Colonic mucosa (tissue), 4 donors: ENCODE measurements at places on chromosomes 12 and 14. TPM values are rescaled to one million over a fixed set of nuclear protein-coding genes. Genes with fewer than 3 reads are reported as not detected.

DNA sequence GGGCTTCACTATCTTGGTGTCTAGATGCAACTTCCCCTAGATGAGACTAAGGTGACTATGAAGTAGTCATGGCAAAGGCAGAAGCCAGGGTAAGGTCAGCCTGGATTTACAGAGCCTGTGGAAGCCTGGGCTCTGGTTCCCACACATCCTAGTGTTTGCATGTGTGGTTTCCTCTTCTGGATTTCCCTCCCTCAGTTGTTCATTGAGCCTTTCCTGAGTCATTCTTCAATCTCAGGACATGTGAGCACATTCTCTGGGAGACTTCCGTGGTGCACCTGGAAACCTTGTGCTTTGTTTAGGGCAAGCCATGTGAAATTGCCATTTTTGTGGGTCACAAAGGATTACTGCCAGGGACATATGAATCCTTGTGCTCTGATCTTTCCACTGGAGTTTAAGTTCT lies 236.6 kb downstream of the C12orf75 start:
- H3K4me3 ChIP-seq, result no peak overlapping the region
- no peaks in the 10 kb centered on the region for H3K4me1 ChIP-seq
- H3K27me3 ChIP-seq, result no peaks in the 10 kb centered on the region
- no peaks in the 10 kb centered on the region for H3K36me3 ChIP-seq
- no peak for DNase-seq

GRCh38 chr14:98840091-98840490 lies 431.9 kb downstream of the BCL11B start:
- no peaks in the 10 kb centered on the region for H3K27me3 ChIP-seq
- H3K27ac ChIP-seq, result no peak overlapping the region
- H3K4me1 ChIP-seq, result no peaks in the 10 kb centered on the region
- DNase-seq, result no peak
- no peaks in the 10 kb centered on the region for H3K36me3 ChIP-seq
- no peak overlapping the region for H3K4me3 ChIP-seq

- DNase-seq, result no peak
- no peaks in the 10 kb centered on the region for H3K36me3 ChIP-seq
- H3K4me1 ChIP-seq, result no peaks in the 10 kb centered on the region
- H3K4me3 ChIP-seq, result no peak overlapping the region
These were observed 19.4 kb upstream of the KLRG1 start for GRCh38 chr12:8969861-8970411.

DNA sequence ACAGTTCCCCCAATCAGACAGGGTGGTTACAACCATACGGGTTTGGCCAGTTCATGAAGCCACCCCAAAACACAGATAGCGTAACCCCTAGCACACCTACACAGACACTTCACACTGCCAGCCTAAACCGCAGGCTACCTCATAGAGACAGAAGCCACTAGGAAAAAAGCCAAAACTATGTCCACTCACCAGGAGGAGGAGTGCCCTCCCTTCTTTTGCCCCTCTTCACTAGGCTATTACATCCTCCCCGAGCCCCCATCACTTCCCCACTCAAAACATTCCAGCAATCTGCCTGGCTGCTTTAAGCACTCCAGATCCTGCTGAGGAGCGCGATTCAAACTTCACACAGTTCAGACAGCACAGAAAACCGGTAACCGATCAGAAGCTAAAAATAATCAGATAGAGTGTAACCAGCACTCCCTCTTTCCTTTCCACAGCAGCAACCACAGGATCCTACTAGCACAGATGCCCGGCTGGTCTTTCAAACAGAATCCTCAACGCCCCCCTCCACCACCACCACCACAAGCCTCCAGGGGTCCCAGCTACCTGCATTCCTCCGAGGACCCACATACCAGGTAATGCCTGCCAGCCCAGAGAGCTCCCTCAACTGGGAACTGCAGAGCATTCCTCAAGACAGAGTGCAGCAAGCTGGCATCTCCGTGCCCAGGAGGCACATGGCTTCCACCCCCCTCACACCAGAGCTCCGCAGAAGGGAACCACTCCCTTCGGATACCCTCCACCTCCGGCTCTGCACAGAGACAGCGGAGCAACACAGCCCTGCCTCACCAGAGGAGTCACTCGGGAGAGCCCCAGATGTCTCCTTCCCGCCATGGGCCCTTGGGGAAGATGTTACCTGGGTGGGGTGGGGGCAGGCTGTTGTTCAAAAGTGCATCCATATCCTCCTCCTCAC lies 1.5 kb downstream of the CHD4 start:
- peaks cover 20% of the 10 kb centered on the region for H3K4me1 ChIP-seq
- peak; percentile 24 for DNase-seq
- peaks cover 10% of the 10 kb centered on the region for H3K36me3 ChIP-seq
- H3K27me3 ChIP-seq, result no peaks in the 10 kb centered on the region

DNA sequence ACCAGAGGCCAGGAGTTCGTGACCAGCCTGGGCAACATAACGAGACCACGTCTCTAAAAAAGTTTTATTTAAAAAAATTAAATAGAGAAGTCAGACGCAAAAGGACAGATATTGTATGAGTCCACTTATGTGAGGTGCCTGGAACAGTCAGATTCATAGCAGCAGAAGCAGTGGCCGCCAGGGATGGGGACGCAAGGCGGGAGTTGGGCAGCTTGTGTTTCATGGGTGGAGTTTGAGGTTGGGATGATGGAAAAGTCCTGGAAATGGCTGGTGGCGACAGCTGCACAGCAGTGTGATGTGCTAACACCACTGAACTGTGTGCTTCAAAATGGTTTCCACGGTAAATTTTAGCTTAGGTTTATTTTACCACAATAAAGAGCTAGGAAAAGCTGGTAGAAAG lies 57.6 kb upstream of the DDX11 start:
- no peak overlapping the region for H3K4me3 ChIP-seq
- H3K36me3 ChIP-seq, result no peaks in the 10 kb centered on the region
- H3K27me3 ChIP-seq, result no peaks in the 10 kb centered on the region
- H3K4me1 ChIP-seq, result no peaks in the 10 kb centered on the region
- H3K27ac ChIP-seq, result no peak overlapping the region
- no peak for DNase-seq

DNA sequence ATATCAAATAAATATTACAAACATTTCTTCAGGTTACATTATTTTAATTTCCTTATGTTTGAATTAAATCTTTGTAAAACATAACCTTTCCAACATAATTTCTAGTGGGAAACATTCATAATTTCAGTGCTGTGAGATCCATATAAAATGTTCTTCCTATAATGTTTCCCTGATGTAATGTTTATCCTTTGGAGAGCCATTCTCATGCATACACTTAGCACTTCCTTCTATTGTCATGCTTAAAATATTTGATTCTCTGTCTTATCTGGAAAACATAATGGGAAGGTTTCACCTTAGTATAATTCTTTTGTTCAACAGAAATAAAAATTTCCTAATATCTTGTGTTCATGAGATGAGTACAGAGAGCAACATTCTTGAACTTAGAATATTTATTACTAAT lies 472.5 kb downstream of the ADAMTS20 start:
- H3K27ac ChIP-seq, result no peak overlapping the region
- H3K4me1 ChIP-seq, result no peaks in the 10 kb centered on the region
- H3K36me3 ChIP-seq, result no peaks in the 10 kb centered on the region
- DNase-seq, result no peak

- H3K4me1 ChIP-seq, result peaks cover 15% of the 10 kb centered on the region
- H3K27ac ChIP-seq, result no peak overlapping the region
- DNase-seq, result no peak
- H3K36me3 ChIP-seq, result no peaks in the 10 kb centered on the region
These were observed 5.7 kb downstream of the INF2 start for GRCh38 chr14:104694991-104695659.

DNA sequence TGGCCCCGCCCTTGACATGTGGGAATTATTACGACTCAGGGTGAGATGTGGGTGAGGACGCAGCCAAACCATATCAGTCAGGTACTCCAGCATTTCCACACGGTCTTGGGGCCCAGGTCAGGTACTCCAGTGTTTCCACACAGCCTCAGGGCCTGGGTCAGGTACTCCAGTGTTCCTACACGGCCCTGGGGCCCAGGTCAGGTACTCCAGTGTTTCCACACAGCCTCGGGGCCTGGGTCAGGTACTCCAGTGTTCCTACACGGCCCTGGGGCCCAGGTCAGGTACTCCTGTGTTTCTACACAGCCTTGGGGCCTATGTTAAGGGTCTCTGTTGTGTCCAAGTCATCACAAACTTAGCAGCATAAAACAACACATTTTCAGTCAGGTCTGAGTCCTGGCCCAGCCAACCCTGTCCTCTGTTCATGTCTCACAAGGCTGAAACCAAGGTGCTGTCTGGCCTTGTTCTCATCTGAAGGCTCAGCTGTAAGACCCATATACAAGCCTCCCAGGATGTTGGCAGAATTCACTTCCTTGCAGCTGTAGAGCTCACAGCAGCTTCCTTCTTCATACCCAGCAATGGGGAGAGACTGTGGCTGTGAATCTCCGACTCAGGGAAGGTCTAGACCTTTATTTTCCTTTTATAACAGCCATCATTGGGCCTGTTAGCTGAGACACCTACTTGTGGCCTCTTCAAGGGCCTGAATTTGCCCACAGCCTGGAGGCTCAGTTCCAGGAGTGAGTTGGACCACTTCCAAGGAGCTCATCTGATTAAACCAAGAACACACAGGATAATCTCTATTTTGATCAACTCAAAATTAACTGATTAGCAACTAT lies 107.6 kb upstream of the SFSWAP start:
- no peak overlapping the region for H3K4me3 ChIP-seq
- H3K27me3 ChIP-seq, result no peaks in the 10 kb centered on the region
- H3K4me1 ChIP-seq, result no peaks in the 10 kb centered on the region
- DNase-seq, result no peak
- no peak overlapping the region for H3K27ac ChIP-seq
- no peaks in the 10 kb centered on the region for H3K36me3 ChIP-seq

DNA sequence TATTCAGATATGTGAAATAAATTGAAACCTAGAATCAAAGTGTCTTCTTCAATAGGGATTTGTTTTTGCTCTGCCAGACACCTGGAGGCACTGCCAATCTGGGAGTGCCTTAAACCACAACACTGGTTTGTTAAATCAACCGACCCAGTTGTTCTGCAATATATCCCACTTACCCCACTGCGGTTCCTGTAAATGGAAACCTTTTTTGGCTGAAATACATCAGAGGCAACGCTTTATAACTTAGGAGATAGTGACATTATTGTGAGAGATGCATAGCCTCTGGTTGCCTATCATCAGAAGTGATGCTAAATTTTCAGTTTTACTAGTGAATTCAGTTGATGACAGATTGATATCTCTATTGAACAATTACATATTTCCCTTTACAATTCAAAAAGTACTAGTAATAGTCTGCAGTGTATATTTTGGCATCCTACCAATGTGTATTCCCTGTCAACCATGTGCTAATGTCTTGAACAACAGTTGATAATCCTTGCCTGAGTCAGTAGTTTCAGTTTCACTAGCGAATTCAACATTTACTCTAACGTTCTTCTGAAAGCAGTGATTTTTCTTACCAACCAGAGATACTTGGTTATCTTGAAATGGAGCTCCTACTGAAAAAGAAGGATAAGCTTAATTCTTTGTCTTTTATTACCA lies 30.5 kb downstream of the PPP2R5C start:
- H3K4me3 ChIP-seq, result no peak overlapping the region
- no peaks in the 10 kb centered on the region for H3K27me3 ChIP-seq
- no peaks in the 10 kb centered on the region for H3K4me1 ChIP-seq
- H3K36me3 ChIP-seq, result no peaks in the 10 kb centered on the region
- H3K27ac ChIP-seq, result peak overlapping the region; percentile 24
- DNase-seq, result no peak

GRCh38 chr12:106282457-106283097 lies 20.0 kb upstream of the TCP11L2 start:
- H3K4me1 ChIP-seq, result peaks cover 2% of the 10 kb centered on the region
- H3K27ac ChIP-seq, result no peak overlapping the region
- DNase-seq, result peak; percentile 77
- no peaks in the 10 kb centered on the region for H3K36me3 ChIP-seq
- no peak overlapping the region for H3K4me3 ChIP-seq

DNA sequence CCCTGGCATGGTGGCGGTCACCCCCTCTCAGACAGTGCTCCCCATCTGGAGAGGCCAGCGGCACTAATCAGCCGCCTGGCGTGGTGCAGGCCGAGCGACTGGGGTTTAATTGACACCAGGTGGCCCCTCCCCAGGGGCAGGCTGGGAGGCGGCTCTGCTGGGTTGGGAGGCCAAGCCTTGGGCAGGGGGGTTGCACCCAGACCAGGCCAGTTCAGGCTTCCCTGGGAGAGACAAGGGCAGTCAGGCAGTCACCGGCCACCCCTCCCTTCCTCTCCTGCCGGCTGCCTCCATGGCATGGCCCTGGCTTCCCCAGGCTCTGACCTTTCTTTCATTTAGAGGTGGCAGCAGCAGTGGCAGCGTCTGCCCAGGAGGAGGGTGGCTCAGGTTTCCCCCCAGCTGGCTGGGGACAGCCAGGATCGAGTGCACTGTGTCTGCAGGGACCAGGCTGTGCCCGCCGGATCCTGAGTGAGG lies 78.1 kb upstream of the NOS1 start:
- no peaks in the 10 kb centered on the region for H3K27me3 ChIP-seq
- H3K4me3 ChIP-seq, result no peak overlapping the region
- H3K36me3 ChIP-seq, result no peaks in the 10 kb centered on the region
- no peak for DNase-seq
- H3K27ac ChIP-seq, result no peak overlapping the region

DNA sequence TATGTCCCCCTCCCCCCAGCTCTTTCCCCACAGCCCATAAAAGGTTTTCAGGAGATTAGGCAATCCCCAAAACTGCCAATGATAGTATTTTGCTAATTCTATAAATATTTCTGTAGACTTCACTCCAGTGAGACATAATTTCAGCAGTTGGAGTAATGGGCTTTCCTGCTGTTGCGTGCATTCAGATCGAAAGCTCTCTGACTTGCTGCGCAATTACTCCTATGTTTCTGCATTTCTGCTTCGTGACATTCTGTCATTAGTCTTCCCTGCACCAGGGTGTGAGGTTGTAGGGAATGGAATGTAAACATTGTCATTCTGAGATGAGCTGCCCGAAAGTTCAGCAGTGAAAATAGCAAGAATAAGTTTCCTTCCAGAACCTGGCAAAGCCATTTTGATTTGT lies 58.2 kb downstream of the SAMD4A start:
- no peak for DNase-seq
- no peaks in the 10 kb centered on the region for H3K27me3 ChIP-seq
- H3K27ac ChIP-seq, result no peak overlapping the region
- H3K4me1 ChIP-seq, result no peaks in the 10 kb centered on the region
- H3K36me3 ChIP-seq, result no peaks in the 10 kb centered on the region
- no peak overlapping the region for H3K4me3 ChIP-seq

DNA sequence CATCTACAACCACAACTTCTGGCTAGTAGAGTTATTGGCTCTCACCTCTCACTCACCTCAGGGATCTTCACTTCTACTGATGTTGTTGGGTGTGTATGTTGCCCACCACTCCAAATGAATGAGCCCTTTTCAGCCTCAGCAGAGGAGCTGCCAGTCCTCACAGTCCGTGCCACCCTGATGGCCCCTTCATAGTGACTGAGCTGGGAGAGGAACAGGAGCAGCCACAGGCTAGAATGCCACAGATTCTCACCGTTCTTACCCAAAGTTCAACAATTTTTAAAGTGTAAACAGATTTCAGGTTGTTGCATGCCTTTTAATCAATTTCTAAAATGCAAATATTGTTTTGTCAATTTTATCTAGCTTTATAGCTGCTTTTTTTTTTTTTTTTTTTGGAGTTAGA lies 74.5 kb upstream of the DNM1L start:
- H3K36me3 ChIP-seq, result peaks cover 4% of the 10 kb centered on the region
- no peak overlapping the region for H3K27ac ChIP-seq
- no peak overlapping the region for H3K4me3 ChIP-seq
- H3K27me3 ChIP-seq, result no peaks in the 10 kb centered on the region
- no peaks in the 10 kb centered on the region for H3K4me1 ChIP-seq

Gene C12orf50
- total RNA-seq, result not detected

Gene MAP1LC3B2
- 0.93 TPM for total RNA-seq

Gene SPTLC2
- 70.1 TPM for total RNA-seq

Gene DLGAP5
- 10.5 TPM for total RNA-seq

Gene OTOGL
- total RNA-seq, result 0.27 TPM

Gene KLHL33
- total RNA-seq, result 0.05 TPM

Gene OR4Q2
- not detected for total RNA-seq

Gene OASL
- 5.2 TPM for total RNA-seq

Gene CEP128
- 11.6 TPM for total RNA-seq

Gene NAP1L1
- total RNA-seq, result 171 TPM

Gene KRT79
- total RNA-seq, result not detected

Gene POTEM
- not detected for total RNA-seq
